HCT116 (cell line): ENCODE measurements at places on chromosomes 1 and 21. TPM values are rescaled to one million over a fixed set of nuclear protein-coding genes. Genes with fewer than 3 reads are reported as not detected.

DNA sequence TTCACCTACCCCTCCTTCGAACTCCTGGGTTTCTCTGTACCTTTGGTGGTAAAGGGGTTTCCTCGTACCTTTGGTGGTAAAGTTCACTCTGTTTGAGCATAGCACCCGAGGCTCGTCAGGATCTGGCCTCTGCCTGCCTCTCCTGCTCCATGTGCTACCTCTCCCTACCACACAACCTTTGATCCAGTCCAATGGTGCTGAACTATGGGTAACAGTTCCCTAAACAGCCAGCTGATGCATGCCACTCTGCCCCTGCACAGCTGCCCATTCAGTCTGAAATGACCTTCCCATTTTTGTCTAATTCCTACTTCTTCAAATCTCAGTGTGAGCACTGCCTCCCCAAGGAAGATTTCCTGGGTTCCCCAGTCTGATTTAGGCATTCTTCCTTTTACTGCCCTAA, 14.0 kb downstream of the OVAAL start:
- no peak overlapping the region for H3K27ac ChIP-seq
- H3K27me3 ChIP-seq, result no peaks in the 10 kb centered on the region
- no peaks in the 10 kb centered on the region for H3K4me1 ChIP-seq
- no peak for DNase-seq
- no peak overlapping the region for H3K4me3 ChIP-seq
- H3K36me3 ChIP-seq, result no peaks in the 10 kb centered on the region

GRCh38 chr1:27536010-27536757, 46.2 kb upstream of the WASF2 start:
- no peak overlapping the region for H3K4me3 ChIP-seq
- H3K36me3 ChIP-seq, result peaks cover 6% of the 10 kb centered on the region; the same call in 1 of the 2 replicates
- no peak overlapping the region for H3K27ac ChIP-seq
- no peaks in the 10 kb centered on the region for H3K27me3 ChIP-seq
- peaks cover 67% of the 10 kb centered on the region for H3K4me1 ChIP-seq

DNA sequence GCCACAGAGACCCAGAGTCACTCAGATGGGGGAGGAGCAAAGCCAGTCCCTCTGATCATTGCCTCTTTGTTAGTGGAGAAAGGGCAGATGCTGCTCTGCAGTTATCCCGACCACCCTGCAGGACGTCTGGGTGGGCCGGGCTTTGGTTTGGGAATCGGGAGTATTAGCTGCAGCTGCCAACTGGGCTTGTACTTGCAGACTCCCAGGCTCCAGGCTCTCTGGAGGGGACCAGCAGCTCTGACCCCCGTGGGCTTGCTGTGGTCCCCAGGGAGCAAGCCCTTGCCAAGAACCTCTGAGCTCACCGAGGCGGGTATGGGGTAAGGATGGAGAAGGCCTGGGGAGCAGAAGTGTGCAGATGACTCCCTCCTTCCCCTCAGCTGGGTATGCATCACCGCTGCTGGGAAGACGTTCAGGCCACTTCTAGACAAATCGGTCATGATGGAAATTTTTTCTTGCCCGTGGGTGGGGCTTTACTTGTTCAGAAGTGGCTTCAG, 21.6 kb downstream of the MAPKAPK2 start:
- DNase-seq, result no peak
- no peak overlapping the region for H3K4me3 ChIP-seq
- H3K4me1 ChIP-seq, result peaks cover 10% of the 10 kb centered on the region; the same call in 1 of the 2 replicates

DNA sequence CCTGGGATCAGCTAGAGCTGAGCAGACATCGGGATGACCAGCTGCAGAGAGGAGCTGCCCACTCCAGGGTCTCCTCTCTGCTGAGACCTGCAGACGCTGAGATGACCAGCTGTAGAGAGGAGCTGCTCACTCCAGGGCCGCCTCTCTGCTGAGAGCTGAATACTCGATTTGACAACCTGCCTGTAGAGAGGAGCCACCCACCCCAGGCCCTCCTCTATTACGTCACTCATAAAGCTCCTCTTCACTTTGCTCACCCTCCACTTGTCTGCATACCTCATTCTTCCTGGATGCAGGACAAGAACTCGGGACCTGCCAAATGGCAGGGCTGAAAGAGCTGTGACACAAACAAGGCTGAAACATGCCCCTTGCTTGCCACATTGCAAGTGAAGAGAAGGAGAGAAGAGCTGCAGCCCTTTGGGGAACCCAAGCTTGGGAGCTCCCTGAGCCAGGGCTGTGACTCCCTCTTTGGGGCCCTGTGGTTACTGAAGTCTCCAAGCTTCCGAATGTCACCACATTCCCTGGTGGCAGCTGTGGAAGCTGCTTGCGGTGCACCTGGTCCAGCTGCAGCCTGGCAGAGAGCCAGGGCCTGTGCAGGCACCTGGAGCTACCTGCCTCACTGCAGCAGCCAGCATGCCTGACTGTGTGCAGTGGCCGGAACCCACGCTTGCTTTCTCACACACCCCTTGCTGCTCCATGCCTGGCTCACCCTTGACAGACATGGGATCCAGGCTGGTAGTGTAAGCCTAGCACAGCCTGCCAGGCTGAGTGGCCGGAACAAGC, 59.6 kb downstream of the CC2D1B start:
- H3K4me1 ChIP-seq, result no peaks in the 10 kb centered on the region
- H3K36me3 ChIP-seq, result no peaks in the 10 kb centered on the region
- no peak overlapping the region for H3K4me3 ChIP-seq
- no peak overlapping the region for H3K27ac ChIP-seq
- DNase-seq, result no peak

DNA sequence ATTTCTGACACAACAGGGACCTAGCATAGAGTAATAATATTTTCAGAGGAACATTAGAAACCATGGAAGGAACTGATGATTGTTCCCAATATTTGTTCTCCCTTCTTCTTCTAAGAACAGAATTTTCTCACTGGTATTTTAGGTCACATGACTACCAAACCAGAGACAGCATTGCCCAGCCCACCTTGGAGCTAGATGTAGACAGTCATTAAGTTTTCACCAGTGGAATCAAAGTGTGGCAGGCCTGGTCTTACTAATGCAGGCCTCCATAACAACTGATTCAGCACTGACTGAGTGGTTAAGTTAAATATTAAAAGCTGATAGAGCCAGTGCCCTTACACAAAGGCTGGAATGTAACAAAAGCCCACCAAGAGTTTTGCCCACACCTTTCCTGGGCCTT, 244.4 kb downstream of the ZNF648 start:
- no peaks in the 10 kb centered on the region for H3K36me3 ChIP-seq
- H3K27me3 ChIP-seq, result peaks cover 22% of the 10 kb centered on the region
- no peak for DNase-seq
- no peak overlapping the region for H3K4me3 ChIP-seq
- H3K4me1 ChIP-seq, result no peaks in the 10 kb centered on the region

GRCh38 chr1:114490274-114490693, 20.7 kb downstream of the TRIM33 start:
- no peak overlapping the region for H3K4me3 ChIP-seq
- DNase-seq, result no peak
- no peak overlapping the region for H3K27ac ChIP-seq
- H3K27me3 ChIP-seq, result no peaks in the 10 kb centered on the region
- no peaks in the 10 kb centered on the region for H3K4me1 ChIP-seq

Gene PRRX1
- total RNA-seq, result 0.37 TPM

DNA sequence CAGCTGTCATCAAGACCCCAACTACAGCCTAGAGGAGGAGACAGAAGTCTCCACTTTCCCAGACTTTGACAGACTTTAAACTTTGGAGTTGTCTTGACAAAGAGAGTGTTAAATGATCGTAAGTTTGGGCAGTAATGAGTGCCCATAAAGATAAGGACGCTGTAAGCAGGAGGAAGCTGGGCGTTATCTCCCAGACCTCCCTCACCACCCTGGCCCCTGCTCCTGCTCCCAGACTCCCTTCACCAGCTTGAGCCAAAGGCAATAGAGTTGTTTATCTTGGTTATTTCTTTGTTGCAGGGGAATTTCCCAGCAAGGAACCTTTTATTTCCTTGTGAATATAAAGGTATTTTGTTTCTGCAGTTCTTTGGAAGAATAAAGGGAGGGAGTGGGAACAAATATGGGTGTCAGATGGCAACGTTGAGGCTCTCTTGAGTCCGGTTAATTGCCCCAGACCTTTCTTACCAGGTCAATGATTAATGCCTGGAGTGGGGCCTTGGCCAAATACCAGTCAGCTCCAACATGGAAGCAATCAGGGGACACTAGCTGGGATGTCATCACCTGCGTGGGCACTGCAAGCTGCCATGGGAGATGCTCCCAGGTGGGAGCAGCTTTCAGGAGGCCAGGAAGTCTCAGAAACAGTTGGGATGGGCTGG, 4.4 kb downstream of the PIGR start:
- no peaks in the 10 kb centered on the region for H3K36me3 ChIP-seq
- H3K27me3 ChIP-seq, result peaks cover 11% of the 10 kb centered on the region; the same call in 1 of the 2 replicates
- H3K4me1 ChIP-seq, result no peaks in the 10 kb centered on the region
- H3K27ac ChIP-seq, result no peak overlapping the region

Gene SHE
- total RNA-seq, result not detected

Gene SLAMF8
- total RNA-seq, result not detected

- no peaks in the 10 kb centered on the region for H3K36me3 ChIP-seq
- peaks cover 97% of the 10 kb centered on the region for H3K4me1 ChIP-seq
- H3K27ac ChIP-seq, result no peak overlapping the region
- H3K27me3 ChIP-seq, result no peaks in the 10 kb centered on the region
Measured at GRCh38 chr1:16168622-16169360, 12.9 kb upstream of the EPHA2 start.

DNA sequence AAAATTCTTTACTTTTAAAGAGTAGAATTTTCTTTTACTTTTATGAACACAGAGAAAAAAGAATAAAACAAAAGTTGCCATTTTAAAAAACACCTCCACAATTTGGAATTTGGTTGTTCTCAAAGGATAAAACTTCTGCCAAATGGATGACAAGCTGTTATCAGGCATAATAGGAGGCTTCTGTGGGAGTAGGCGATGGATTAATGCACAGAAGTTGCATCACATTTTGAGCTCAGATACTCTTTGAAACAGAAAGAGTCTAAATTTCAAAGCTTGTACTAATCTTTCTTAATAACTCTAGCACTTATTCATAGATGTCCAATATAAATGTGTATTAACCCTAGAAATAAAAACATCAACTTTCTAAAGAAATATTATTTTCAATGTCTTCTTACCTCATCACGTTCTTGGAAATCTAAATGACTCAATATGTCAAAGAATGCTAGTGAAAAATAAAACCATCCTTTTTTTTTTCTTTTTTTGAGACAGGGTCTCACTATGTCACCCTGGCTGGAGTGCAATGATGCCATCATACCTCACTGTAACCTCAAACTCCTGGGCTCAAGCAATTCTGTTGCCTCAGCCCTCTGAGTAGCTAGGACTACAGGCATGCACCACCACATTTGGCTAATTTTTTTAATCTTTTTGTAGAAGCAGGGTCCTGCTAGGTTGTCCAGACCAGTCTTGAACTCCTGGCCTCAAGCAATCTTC, 112.8 kb upstream of the USP25 start:
- DNase-seq, result no peak
- H3K27ac ChIP-seq, result no peak overlapping the region
- no peak overlapping the region for H3K4me3 ChIP-seq
- H3K27me3 ChIP-seq, result no peaks in the 10 kb centered on the region
- H3K4me1 ChIP-seq, result no peaks in the 10 kb centered on the region

Gene CYB5RL
- 11.7 TPM for total RNA-seq

Gene ASAP3
- 19.7 TPM for total RNA-seq

DNA sequence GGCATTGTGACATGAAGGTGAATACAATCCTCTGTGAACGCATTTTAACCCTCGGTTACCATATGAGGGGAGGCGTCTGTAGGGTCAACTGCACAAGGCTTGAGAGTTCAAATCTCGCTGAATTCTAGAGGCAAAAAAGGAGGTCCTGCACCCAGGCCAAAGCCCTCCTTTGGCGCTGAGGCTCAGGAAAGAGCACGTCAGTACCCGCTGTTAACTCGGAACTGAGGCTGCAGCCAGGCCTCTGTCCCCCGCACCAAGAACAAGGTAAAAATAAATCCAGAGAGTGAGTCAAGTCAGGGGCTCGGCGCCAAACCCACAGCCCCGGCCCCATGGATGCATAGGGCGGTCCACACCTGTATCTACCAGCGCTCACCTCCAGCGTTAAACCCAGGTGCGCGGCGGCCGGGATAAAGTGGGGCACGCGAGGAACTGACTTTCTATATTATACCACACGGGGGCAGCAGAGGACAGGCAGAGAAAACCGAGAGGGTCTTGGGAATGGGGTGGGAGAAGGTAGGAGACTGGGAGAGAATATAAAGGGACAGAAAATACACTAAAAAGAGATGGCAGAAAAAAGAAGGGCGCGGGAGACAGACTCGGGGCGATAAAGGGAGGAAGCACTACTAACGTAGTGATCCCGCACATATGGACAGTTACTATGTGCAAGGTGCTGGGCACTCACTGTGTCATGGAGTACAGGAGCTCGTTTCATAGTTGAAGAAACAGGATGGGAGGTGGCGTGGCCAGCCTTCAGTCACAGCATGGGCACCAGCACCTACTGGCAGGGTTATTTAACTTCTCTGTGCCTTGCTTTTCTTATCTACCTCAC, 54.9 kb downstream of the DMRTA2 start:
- no peak overlapping the region for H3K4me3 ChIP-seq
- no peaks in the 10 kb centered on the region for H3K36me3 ChIP-seq
- peak; percentile 21 for DNase-seq
- no peaks in the 10 kb centered on the region for H3K4me1 ChIP-seq

- no peak overlapping the region for H3K4me3 ChIP-seq
- no peaks in the 10 kb centered on the region for H3K36me3 ChIP-seq
Measured at GRCh38 chr1:10152709-10153284, 57.6 kb upstream of the KIF1B start.

DNA sequence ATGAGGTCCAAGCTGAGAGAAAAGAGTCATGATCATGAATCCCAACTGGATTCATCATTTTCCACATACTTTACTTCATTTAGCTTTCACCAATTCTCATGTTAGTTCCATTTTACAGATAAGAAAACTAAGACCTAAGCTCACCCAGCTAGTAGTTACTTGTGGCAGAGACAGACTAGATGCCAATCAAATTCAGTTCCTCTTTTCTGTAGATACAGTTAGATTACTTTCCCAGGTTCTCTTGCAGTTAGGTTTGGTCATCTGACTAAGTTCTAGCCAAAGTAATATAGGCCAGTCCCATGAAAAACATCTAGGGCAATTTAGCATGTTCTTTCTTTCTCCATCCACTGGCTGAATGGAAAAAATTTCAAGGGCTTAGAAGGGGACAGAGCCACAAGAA, 8.9 kb upstream of the KCND3 start:
- H3K36me3 ChIP-seq, result no peaks in the 10 kb centered on the region
- H3K4me3 ChIP-seq, result no peak overlapping the region
- no peaks in the 10 kb centered on the region for H3K4me1 ChIP-seq
- no peak overlapping the region for H3K27ac ChIP-seq
- no peak for DNase-seq

GRCh38 chr1:239169276-239169675, 217.1 kb upstream of the CHRM3 start:
- DNase-seq, result no peak
- no peak overlapping the region for H3K27ac ChIP-seq
- no peak overlapping the region for H3K4me3 ChIP-seq
- no peaks in the 10 kb centered on the region for H3K4me1 ChIP-seq
- no peaks in the 10 kb centered on the region for H3K27me3 ChIP-seq

DNA sequence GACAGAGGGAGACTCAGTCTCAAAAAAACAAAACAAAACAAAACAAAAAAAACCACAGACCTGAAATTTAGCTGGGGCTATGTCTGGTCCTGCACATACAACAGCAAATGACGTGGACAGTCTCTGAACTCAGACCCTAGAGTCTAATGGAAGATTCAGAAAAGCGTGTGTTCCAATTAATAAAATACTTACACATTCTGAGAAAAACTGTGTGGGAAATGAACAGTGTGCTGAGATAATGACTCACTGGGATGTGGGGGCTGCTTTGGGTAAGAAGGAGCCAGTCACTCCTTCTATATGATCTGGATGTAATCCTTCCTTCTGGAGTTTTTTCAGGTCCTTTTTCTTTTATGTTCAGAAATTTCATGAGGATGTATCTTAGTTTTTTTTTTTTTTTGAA, 29.4 kb downstream of the CLDN14 start:
- DNase-seq, result no peak
- no peak overlapping the region for H3K4me3 ChIP-seq
- H3K4me1 ChIP-seq, result no peaks in the 10 kb centered on the region
- H3K27me3 ChIP-seq, result no peaks in the 10 kb centered on the region
- H3K27ac ChIP-seq, result no peak overlapping the region
